ENCODE measurements at places on chromosomes 2 and 18.
A peak's percentile ranks its signal among the peaks of the same experiment; 100 is the strongest.

DNA sequence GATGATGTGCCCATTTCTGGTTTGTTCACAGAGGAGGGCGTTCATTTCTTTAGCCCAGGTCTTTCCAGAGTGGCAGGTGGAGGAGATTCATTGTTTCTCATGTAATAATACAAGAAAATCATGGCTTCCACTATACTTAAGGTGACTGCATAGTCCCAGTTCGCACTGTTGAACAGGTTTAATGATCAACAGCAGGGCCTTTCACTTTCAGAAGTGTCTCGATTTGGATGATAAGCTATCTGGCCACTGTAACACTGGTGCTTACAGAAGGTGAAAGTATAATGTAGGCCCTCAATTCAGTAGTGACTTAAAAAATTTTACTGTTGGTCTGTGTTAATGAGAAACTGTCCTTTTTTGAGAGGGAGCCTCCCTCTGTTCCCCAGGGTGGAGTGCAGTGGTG, 1.4 kb downstream of the RMC1 start:
- DNase-seq, result no peak

- DNase-seq, result no peak
Observed at GRCh38 chr2:2738684-2739083, 407.6 kb upstream of the MYT1L start.

GRCh38 chr2:54471221-54471711, 15.1 kb downstream of the SPTBN1 start:
- no peak for DNase-seq

- no peak for DNase-seq
Observed at GRCh38 chr18:42271647-42272414, 316.8 kb downstream of the PIK3C3 start.

DNA sequence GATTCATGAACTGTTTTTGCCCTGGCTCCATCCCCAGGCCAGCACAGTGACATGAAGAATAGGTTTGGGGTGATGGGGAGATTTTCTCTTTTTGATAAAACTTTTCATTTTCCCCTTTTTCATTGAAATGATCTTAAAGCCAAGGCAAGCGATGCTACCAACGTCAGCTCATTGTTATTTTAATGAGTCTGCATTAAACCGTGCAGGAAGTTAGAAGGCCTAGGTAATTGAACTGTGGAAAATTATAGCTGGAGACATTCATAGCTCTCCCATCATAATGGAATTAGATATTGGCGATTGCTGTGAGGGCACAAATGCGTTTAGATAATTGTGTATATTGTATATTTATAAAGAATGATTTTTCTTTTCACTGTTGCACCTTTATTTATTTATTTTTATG, 33.2 kb downstream of the SMARCAL1 start:
- no peak for DNase-seq

GRCh38 chr2:170276056-170276455, 98.1 kb downstream of the MYO3B start:
- DNase-seq, result no peak

DNA sequence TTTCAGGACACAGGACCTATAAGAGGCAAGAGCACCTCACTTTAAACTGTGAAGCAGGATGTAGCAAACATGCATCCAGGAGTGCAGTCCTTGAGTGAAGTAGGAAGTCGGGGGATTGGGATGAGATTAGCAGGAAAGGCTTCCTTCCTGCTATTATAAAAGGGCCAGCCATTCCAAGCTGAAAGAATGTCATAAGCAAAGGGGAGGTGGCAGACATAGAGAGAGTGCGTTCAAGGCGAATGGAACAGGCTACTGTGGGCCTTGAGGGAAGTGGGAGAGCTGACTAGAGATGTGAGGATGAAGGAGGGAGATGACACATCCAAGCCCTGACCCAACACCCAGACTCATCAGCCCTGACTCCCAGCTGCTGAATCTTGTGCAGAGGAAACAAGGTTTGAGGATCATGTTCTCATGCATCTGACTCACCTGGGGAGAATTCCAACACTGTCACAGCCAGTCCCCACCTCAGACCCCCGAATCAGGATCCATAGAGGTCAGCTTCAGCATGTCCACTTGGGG, 63.9 kb downstream of the GYPC start:
- peak; percentile 89 for DNase-seq

GRCh38 chr18:63757541-63757940, 17.7 kb upstream of the SERPINB7 start:
- no peak for DNase-seq

DNA sequence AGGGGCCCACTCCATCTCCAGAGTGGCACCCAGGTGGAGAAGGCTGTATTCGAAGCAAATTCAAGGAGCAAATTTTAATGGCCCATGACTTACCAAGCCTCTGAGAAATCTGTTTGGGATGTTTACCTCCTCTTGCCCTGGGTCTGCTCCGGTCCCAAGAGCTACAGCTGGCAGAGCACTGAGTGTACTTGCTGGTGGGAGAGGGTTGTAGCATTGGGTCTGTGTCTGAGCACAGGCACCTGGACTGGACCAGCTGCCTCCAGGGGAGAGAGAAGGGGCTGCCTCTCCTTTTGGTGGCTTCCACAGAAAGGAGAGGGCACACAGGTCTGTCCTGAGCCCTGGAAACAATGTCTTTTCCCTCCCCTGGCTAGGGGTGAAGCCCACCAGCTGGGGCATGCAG, 9.8 kb downstream of the EN1 start:
- no peak for DNase-seq

- DNase-seq, result no peak
Observed at GRCh38 chr2:108423502-108424251, 25.3 kb upstream of the GCC2 start.

GRCh38 chr2:138390316-138390945, 111.1 kb upstream of the SPOPL start:
- no peak for DNase-seq

Measured in esophagus muscularis mucosa (tissue), 4 donors.